B cell (primary cell): ENCODE measurements at places on chromosomes 16 and 17.

DNA sequence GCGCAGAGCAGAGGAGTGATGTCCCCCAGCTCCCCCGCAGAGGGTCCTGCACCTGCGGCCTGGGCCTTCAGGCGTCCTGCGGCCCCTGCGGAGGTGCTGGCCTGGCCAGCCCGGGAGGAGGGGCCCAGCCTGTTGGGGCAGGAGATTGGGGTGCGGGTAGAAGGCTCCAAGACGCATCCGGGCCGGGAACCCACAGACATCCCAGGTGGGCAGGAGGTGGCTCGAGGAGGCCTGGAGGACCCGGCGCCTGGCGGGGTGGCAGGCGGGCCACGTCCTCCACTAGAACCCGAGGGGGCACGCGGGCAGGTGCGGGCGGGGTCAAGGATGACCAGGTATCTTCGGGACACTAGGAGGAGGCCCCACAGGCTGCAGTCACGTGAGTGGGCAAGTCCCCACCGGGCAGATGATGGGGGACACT is 647 bp upstream of the SECTM1 start:
- H3K36me3 ChIP-seq: no peaks in the 10 kb centered on the region
- H3K4me3 ChIP-seq: no peak overlapping the region
- H3K27me3 ChIP-seq: no peaks in the 10 kb centered on the region
- H3K27ac ChIP-seq: no peak overlapping the region

- H3K4me1 ChIP-seq: no peaks in the 10 kb centered on the region
- DNase-seq: no peak
- no peak overlapping the region for H3K27ac ChIP-seq
- no peaks in the 10 kb centered on the region for H3K27me3 ChIP-seq
These were observed 22.4 kb downstream of the SNX11 start for GRCh38 chr17:48129981-48130380.

DNA sequence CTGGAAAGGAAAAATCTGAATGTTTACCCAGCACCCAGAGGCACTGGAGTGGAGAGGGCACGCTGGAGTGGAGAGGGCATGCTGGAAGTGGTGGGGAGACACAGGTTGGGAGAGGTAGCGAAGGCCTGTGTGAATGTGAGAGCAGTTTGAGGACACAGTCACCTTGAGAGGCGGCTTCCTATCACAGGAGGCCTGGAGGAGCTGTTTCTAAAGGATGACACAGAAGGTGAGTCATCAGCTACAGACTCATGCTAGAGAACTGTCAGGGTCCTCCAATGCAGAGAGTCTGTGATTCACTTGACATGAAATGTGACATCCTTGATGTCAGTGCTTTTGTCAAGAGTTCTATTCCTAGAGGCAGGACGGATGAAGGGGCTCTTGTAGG is 13.8 kb downstream of the CTRL start:
- DNase-seq: no peak
- H3K27ac ChIP-seq: no peak overlapping the region
- no peaks in the 10 kb centered on the region for H3K36me3 ChIP-seq
- no peak overlapping the region for H3K4me3 ChIP-seq
- no peaks in the 10 kb centered on the region for H3K27me3 ChIP-seq

- H3K27me3 ChIP-seq: no peaks in the 10 kb centered on the region
- H3K36me3 ChIP-seq: peaks cover 31% of the 10 kb centered on the region
- peak; percentile 41 for DNase-seq
- peak overlapping the region; percentile 98 for H3K27ac ChIP-seq
- peaks cover 36% of the 10 kb centered on the region for H3K4me1 ChIP-seq
- H3K4me3 ChIP-seq: peak overlapping the region; percentile 93
These were observed 889 bp downstream of the MBTD1 start for GRCh38 chr17:51258756-51259563.

GRCh38 chr16:78551487-78552085 is 452.1 kb downstream of the WWOX start:
- DNase-seq: no peak
- no peak overlapping the region for H3K4me3 ChIP-seq
- H3K27me3 ChIP-seq: no peaks in the 10 kb centered on the region
- no peaks in the 10 kb centered on the region for H3K36me3 ChIP-seq
- no peak overlapping the region for H3K27ac ChIP-seq

GRCh38 chr16:64012166-64012565 is 1109.7 kb downstream of the CDH11 start:
- H3K27me3 ChIP-seq: no peaks in the 10 kb centered on the region
- H3K27ac ChIP-seq: no peak overlapping the region
- no peaks in the 10 kb centered on the region for H3K36me3 ChIP-seq
- no peaks in the 10 kb centered on the region for H3K4me1 ChIP-seq
- no peak for DNase-seq

GRCh38 chr16:61890386-61890785 is 145.9 kb downstream of the CDH8 start:
- no peaks in the 10 kb centered on the region for H3K27me3 ChIP-seq
- no peaks in the 10 kb centered on the region for H3K4me1 ChIP-seq
- no peak for DNase-seq
- H3K27ac ChIP-seq: no peak overlapping the region
- H3K4me3 ChIP-seq: no peak overlapping the region

GRCh38 chr16:85387171-85387507 is 226.0 kb upstream of the GSE1 start:
- H3K36me3 ChIP-seq: no peaks in the 10 kb centered on the region
- no peak overlapping the region for H3K4me3 ChIP-seq
- H3K4me1 ChIP-seq: no peaks in the 10 kb centered on the region
- H3K27ac ChIP-seq: no peak overlapping the region
- H3K27me3 ChIP-seq: no peaks in the 10 kb centered on the region

DNA sequence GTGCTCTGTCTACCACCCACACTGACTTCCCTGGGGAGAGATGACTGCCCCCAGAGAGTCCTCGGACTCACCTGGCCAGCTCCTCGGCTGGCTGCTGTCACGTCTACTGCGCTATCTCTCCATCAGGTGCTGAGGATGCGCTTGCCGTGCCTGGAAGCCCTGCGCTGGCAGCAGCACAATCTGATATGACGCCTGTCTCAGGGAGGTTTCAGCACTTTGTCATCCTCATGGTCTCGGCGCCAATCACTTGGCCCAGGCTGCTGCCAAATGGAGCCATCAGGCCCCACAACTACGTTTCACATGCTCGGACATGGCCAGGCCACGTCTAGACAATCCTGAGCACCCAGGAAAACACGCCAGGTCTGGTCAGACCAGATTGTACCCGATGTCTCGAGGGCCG is 46.7 kb downstream of the FOXL1 start:
- no peak for DNase-seq
- no peak overlapping the region for H3K4me3 ChIP-seq
- H3K27me3 ChIP-seq: peaks cover 5% of the 10 kb centered on the region
- no peaks in the 10 kb centered on the region for H3K4me1 ChIP-seq
